ENCODE measurements at places on chromosomes 11 and 22.

DNA sequence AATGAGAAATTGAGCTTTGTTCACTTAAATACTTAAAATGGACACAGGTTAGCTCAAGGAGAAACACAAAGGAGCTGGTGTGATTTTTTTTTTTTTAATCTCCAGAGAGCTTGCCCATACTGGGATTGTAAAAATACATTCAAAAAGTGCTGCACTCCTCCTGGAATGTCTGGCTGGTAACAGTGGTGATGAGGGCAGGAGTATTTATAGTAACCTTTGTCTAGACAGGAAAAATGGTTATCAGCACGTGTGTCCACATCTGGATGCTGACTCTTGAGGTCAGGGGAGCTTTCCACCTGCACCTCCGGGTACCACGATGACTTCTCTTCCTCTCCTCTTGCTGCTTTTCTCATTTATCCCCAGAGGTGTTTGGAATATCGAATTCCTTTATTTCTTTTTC is 30.1 kb downstream of the EXT2 start:
- no peak for DNase-seq

GRCh38 chr11:44634401-44635281 is 69.2 kb downstream of the CD82 start:
- no peak for DNase-seq

- DNase-seq = no peak
These were observed 106.6 kb downstream of the PRR5L start for GRCh38 chr11:36402568-36403170.

DNA sequence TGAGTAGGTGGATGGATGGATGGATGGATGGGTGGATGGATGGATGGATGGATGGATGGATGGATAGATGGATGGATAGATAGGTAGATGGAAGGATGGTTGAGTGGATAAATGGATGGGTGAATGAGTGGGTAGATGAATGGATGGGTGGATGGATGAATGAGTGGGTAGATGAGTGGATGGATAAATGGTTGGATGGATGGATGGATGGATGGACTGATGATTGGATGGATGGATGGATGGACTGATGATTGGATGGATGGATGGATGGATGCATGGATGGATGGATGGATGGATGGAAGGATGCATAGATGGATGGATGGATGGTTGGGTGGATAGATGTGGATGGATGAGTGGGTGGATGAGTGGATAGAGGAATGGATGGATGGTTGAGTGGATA is 13.2 kb upstream of the SYT8 start:
- no peak for DNase-seq

GRCh38 chr11:121802542-121802941 is 313.5 kb downstream of the BLID start:
- no peak for DNase-seq

DNA sequence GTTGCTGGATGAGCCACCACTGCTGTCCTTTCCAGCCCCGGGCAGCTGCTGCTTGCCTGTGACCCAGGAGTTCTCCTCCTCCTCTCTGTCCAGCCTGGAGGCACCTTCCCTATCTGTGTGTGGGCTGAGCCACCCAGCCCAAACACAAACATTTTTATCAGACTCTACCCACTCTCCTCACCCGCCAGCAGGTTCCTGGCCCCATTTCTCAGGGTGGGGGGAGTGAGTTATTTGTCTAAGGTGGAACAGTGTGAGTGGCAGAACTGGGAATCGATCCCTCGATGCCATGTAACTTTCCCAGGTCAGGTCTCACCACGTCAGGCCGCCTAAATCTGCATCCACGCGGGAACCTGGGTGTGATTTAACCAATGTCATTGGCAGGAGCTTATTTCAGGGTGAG is 20.8 kb upstream of the SMIM38 start:
- no peak for DNase-seq

DNA sequence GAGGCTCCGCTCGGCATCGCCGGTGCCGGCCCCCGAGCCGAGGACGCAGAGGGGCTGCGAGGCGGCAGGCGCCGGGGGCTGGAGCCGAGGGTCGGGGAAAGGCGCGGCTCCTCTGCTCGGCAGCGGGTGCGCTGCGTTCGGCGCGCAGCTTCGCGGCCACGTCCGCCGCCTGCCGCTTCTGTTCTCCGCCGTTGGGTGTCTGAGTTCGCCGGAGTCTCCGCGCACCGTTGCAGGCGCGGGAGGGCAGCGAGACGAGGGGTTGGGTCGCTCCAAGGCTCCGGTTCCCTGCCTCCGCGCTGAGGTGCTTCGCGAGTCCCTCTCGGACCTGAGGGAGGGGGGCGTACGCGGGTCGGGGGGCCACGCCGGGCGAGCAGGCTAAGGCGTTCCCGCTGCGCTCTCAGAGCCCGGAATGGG is 347 bp downstream of the MN1 start:
- peak; percentile 23 for DNase-seq

DNA sequence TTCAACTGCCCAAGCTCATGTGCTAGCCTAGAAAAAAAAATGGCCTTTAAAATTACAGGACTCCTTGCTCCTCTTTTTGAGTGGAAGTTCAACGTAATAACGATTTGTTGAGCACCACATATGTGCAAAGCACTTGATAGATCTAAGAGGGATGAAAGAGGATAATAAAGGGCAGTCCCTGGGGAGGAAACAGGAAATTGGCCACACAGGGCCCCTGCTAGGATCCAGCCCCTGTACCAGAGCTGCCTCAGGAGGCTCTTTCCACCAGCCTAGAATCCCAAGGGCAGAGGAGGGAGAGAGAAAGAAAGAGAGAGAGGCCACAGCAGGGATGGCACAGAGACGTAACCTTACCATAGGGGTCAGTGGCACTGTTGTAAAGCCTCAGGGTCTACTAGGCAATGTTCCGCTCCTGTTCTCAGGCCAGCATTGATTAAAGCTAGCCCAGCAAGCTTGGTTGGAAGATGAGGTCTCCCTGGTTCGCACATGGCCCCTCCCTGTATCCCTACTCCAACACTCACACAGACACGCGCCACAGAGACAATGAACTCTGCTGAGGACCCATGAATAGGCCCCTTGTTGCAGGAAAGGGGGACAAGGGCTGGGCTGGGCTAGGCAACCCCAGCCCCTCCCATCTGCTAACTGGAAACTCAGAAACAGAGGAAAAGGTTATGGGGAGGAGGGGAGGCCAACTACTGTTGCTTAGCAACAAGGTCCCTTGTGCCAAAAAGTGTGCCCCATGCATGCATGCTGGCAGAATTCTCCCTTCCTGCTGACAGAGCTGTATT is at the start of gene TMPRSS5:
Gene TMPRSS5, minus strand, starts transcription at position 438 of the 785 bp plus-strand sequence. Its CDS starts 84 bp downstream, at position 354.
- DNase-seq = no peak

DNA sequence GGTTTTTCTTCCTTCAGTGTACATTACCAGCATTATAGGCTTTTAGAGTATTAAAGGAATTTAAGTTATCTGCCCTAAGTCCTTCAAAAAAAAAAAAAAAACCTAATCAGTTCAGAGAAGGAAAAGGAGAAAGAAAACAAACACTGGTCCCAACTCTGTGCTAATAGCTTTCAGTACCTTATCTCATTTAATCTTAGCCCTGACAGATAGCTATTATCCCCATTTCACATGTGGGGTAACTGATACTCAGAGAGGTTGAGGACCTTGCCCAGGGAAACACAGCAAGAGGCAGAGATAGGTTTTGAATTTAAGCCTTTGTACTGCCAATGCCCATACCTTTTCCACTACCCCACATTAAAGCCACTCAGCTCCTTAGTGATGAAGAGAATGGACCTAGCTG is 43.4 kb downstream of the FAT3 start:
- DNase-seq = no peak

DNA sequence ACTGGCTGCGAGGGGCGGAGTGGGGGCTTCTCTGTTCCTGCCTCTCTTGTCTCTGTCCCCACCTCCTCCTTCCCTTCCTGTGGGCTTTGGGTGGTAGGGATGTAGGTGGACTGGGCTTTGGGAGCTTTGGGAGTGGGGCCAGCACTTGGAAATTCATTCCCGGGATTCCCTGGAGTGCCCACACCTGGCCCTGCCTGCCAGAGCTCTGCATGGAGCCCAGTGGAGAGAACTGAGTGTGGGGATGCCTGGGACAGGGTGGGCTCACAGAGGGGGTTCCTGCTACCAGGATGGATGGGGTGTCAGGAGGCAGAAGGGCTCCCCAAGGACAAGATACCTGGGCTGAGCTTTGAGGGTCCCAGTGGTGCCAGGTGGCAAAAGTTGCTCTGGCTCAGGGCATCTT is 22.3 kb downstream of the CSF2RB start:
- DNase-seq = no peak

GRCh38 chr11:36149538-36150242 is 139.5 kb downstream of the COMMD9 start:
- DNase-seq = peak; percentile 18

DNA sequence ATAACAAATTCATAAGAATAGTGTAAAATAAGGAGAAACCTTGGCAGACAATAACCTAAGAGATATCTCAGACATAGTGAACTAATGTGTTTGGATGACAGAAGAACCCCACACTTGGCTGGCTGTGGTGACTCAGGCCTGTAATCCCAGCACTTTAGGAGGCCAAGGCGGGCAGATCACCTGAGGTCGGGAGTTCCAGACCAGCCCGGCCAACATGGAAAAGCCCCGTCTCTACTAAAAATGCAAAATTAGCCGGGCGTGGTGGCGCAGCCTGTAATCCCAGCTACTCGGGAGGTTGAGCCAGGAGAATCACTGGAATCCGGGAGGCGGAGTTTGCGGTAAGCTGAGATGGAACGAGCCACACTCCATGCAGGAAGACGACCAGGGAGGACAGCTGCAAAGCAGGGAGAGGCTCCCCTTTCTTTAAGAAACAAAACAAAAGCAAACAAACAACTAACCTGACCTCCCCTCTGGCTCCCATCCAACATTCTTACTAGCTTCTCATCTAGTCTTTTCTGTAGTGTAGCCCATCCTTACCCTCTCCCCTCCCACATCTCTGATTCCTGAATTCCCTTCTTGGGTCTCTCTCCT is 84.2 kb downstream of the ZNF280B start:
- DNase-seq = no peak

DNA sequence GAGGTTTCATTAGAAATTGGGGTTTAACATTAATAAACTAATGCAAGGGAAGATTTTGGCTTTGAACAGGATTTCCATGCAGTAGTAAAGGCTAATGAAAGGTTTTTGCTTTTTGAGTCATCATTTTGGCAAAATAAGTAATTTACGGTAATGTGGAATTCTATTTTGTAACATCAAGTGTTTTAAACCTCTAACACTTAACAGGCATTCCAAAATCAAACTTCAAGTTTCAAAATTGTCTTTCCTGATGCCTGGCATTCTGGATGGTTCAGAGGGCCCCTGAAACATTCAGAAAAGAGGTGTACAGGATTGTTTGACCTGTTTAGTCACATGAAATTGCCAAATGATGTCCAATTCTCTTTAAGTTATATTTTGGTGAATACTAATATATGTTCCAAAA is 90.4 kb upstream of the GNAZ start:
- DNase-seq = no peak

DNA sequence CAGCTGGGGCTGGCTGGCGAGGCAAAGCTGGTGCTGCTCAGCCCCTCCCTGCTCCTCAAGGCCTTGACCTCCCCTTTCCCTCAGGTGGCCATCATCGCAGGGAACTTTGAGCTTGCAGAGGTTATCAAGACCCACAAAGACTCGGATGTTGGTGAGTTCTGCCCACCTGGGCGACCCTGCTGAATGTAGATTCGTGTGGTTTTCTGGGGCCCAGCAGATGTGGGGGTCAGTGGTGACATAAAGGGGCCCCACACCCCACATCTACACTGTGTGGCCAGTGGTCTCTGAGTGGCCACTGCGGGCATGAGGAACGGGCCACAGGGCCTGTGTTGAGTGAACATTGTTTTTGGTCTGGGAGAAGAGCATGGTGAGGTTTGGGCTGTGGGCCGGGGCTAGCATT is 11.9 kb downstream of the SHANK3 start:
- DNase-seq = no peak

GRCh38 chr11:93984196-93984567 is 37.0 kb upstream of the HEPHL1 start:
- DNase-seq = no peak

DNA sequence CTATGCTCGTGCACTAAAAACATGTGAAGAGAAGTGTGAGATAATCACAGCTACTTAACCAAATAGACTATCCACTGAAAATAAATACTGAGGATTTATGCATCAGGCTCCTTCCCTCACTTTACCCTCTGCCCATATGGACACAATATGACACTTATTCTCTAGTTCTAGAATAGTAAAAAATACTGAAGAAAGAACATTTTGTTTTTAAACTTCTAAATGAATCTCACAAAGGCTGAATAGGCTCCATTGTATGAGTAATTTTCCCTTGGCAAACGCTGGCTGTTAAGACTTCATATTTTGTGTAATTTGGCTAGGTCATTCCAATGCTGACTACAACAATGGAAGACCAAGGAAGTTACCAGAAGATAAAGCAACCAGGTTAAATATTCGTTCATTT is 9.9 kb downstream of the HPS5 start:
- DNase-seq = no peak

DNA sequence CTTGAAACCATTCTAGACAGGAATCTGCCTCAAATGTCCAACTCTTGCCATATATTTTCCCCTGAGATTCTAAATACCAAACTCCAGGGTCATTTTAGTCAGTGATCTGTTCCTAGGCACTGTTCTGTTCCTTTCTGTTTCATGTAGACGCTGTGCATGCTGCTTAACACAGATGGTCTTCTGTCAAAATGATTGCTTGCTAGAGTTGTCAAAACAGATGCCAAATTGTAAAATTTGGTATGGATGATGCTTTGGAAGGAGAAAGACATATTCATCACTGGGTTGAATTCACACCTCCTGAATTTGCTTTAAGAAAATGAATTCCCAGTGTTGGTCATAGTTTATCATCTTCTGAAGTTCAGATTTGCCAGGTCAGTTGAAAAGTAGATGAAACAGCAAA is 425.9 kb downstream of the ETS1 start:
- no peak for DNase-seq

GRCh38 chr22:38843657-38844314 is at the start of gene NPTXR:
Gene NPTXR, minus strand, starts transcription at chr22:38844028.
- no peak for DNase-seq

DNA sequence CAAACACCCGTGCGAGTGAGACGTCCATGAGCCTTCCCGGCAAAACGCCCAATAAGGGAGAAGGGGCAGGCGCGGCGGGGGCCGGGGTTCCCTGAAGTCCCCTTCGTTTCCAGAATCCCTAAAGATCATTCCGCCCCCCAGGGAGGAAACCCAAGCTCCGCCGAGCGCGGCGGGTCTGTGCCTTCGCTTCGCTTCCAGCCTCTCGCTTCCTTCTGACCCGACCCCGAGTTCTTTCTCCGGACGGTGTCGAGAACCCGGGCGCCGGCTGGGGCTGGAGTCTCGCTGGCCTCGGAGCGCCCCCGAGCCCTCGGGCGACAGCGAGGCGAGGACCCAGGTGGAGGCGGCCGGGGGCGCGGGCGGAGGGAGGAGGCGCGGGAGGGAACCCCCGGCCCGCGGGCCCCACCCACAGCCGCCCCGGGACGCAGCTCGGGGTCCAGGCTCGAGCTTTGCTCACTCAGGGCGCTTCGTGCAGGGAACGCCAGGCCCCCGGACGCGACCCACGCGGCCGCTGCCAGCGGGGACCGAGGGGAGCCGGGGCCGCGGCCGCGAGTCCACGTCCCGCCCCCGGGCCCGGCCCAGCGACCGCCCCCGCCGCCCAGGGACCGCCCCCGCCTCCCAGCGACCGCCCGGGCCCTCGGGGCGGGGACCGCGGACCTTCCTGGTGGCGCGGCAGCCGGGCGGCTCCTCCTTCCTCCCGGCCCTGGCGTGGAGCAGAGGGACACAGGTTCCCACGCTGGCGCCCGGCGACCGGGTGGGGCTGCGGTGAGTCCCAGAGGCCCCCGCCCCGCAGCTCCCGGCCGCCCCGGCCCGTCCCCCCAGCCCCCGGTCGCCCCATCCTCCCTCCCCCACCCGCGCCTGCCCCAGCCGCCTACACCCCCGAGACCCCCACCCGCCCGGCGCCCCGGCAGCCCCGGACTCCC is at the start of gene PGGHG:
Gene PGGHG, plus strand, starts transcription at position 649 of the 920 bp plus-strand sequence. CDS start 691 bp downstream, outside the sequence.
- no peak for DNase-seq

Measured in stimulated activated CD4-positive, alpha-beta T cell treated with anti-CD3 and anti-CD28 coated beads, Interleukin-4, amount 100 ng/mL, for 48 hours (primary cell).